ENCODE measurements at places on chromosomes 11 and 22.
A peak's percentile ranks its signal among the peaks of the same experiment; 100 is the strongest.

GRCh38 chr11:120134931-120135228 lies 3.0 kb downstream of the TRIM29 start:
- DNase-seq: no peak

DNA sequence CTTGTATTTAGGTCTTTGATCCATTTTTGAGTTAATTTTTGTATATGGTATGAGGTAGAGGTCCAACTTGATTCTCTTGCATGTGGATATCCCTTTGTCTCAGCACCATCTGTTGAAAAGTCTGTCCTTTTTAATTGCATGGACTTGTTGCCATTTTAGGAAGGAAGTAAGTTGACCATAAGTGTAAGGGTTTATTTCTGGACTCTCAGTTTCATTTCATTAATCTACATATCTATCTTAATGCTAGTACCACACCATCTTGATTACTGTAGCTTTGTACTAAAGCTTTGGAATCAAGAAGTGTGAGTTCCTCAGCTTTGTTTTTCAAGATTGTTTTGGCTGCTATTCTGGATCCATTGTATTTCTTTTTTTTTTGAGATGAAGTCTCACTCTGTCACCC lies 31.4 kb downstream of the CBL start:
- no peak for DNase-seq

GRCh38 chr11:78040691-78041379 lies 17.8 kb upstream of the KCTD14 start:
- no peak for DNase-seq

DNA sequence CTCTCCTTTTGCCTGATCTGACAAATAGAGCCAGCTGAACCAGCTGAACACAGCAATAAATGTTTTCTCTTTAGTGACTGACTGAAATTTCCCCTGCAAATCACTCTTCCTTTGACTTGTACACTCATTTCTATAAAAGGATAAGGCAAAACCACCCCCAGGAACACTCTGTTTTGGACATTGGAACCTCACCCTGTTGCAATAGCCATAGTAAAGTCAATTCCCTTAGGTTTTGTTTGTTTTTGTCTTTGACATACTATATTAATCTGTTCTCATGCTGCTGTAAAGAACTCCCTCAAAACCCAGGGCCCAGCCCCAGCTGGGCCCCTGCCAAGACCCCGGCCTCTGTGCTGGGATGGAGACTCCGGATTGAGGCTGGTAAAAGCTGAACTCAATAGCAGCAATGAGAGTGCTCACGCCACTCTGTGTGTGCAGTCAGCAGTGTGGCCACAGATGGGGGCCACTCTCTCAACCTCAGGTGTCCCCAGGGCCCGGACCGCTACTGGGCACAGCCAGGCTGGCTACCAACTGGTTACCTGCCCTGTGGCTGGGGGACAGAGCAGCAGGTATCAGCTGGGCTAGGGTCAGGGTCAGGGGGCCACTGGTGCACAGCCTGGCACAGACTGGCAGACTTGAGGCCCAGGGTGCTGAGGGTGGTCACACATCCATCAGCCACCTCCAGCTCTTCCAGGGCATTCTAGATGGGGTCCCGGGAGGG lies 597.4 kb downstream of the LUZP2 start:
- DNase-seq: no peak

GRCh38 chr11:95301474-95301873 lies 70.5 kb upstream of the SESN3 start:
- DNase-seq: no peak

- DNase-seq: no peak
Measured at GRCh38 chr11:134638796-134639430, 226.9 kb upstream of the B3GAT1 start.

DNA sequence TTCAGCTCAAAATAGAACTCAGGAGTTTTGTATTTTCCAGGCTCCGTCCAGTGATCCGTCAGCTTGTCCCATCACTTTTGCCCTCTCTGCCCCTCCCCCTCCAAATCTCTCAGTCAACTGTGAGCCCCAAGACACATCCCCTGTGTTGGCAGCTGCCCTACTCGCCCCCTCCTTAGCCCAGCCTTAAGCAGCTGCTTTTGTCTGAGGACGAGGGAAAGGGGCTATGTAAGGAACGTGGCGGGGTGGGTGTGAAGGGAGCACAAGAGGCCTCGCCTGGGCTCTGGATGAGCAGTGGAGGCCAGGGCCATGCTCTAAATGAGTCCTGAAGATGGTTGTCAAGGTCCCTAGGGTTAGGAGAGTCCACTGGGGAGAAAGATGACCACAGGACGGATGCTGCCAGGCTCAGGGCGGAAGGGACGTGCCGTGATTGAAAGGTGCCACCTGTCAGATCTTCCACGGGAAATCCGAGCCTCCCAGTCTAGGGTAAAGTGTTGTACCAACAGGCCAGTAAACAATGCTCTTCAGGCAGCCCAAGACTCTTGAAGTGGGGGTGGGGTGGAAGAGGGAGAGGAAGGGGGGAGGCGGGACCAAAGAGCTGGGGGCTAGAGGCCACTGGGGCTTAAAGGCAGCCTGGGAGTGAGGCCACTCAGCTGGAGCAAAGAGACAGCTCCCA lies at the start of gene SMTNL1:
Gene SMTNL1, plus strand, starts transcription at position 649 of the 673 bp plus-strand sequence. CDS start 5,048 bp downstream, outside the sequence.
- no peak for DNase-seq

DNA sequence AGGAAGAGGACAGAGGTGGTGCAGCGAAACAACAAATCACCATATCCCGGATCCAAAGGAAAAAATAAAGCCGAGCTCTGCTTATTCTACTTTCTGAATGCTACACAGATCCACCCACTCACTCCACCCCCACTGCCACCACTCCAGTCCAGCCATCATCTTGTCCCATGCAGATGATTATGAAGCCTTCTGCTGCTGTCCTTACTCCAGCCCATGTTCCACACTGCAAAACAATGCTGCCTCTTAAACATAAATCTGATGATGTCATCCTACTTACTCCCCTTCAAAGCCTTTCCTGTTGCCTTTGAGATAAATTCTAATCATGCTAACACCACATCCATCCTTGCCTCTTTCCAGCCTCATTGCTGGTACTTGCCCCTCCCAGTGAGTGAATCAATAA lies 6.5 kb upstream of the DRD2 start:
- DNase-seq: no peak

- DNase-seq: no peak
Measured at GRCh38 chr11:20238712-20239111, 78.4 kb upstream of the DBX1 start.

GRCh38 chr11:134538742-134539141 lies 126.7 kb upstream of the B3GAT1 start:
- no peak for DNase-seq

GRCh38 chr22:37162221-37163095 lies 12.7 kb upstream of the IL2RB start:
- peak; percentile 72 for DNase-seq

GRCh38 chr11:77287615-77288273 lies 13.7 kb downstream of the GDPD4 start:
- no peak for DNase-seq

DNA sequence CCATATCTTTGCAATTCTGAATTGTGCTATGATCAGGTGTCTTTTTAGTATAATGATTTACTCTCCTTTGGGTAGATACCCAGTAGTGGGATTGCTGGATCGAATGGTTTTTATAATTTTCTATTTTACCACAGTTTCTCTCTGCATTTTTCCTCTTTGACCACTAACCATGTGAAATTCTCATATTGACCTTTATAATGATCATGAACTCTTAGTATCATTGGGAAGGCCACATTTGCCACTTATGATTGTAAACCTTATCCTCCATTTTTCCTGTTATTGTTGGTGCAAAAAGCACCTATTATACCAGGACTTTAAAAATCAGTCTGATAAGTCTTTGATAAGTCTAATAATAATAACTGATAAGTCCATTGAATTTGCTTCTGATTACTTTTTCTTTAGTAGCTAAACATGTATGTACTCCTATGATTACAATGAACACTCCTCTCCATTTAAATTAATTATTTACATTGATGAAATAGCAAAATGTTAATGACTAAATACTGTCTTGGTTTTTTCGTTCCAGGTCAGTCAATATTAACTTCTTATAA lies 9.6 kb downstream of the NEAT1 start:
- DNase-seq: no peak

GRCh38 chr22:48838846-48839730 lies 988.6 kb downstream of the BRD1 start:
- no peak for DNase-seq

- no peak for DNase-seq
Measured at GRCh38 chr22:35684732-35685131, 32.9 kb upstream of the APOL5 start.

DNA sequence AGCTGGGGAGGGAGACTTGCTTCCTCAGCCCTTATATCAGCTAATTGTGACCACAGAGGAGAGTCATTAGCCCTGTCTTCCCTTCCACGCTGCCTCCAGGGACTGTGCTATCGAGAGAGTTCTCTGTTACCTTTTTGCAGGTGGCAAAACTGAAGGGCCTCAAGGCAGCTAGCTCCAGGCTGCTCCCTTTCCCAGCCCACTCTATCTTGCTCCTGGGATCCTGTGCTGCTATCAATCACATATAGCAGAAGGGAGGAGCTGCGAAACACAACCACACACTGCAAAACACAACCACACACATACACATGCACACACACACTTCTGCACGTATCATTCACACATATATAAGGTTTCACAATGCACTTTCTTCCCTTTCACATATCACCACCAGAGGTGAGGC lies 205.3 kb upstream of the MTNR1B start:
- no peak for DNase-seq

- DNase-seq: no peak
Measured at GRCh38 chr11:94924171-94924572, 49.2 kb downstream of the CWC15 start.

DNA sequence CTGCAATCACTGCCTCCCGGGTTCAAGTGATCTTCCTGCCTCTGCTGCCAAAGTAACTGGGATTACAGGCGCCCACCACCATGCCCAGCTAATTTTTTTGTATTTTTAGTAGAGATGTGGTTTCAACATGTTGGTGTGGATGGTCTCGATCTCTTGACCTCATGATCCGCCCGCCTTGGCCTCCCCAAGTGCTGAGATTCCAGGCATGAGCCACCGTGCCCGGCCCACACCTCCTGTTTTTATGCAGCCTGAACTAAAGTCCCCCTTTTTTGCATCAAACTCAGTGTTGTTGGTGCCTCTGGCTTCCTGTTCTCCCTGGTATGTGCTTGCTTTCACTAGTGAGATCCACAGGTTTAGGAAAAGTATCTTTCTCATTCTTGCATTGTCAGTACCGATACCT lies 4.2 kb downstream of the TBC1D22A start:
- no peak for DNase-seq

DNA sequence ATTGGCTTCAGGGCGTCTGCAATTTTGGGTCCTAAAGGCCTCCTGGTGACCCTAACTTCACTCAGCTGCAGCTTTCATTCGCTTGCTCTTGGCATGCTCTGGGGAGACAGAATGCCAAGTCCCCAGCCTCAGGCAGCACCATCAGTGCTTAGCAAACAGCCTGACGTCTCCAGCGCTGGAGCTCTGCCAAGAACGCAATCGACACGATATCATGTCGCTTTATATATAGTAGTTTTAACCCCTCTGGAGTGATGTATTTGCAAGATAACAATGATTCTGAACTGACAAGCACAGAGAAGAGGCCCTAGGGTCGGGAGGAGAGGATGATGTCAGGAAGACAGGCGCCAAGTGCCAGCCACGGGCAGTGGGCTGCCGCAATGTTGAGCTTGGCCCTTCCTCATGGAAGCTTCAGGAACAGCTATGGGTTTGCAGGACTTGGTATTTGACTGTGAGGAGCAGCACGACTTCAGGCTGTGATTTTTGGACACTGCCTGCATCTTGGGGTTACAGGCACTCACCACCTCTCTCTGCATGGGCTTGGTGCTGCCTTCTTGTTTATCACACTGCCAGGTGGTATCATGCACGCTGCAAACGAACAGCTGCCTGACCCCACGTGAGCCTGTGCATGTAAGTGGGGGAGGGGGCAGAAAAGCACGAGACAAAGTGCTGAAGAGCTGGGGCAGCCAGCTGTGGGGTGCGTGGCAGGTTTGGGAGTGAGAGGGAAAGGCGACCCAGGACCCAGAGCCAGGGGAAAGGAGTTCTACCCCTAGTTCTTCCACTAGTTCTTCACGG lies 26.1 kb downstream of the B3GAT1 start:
- DNase-seq: no peak

DNA sequence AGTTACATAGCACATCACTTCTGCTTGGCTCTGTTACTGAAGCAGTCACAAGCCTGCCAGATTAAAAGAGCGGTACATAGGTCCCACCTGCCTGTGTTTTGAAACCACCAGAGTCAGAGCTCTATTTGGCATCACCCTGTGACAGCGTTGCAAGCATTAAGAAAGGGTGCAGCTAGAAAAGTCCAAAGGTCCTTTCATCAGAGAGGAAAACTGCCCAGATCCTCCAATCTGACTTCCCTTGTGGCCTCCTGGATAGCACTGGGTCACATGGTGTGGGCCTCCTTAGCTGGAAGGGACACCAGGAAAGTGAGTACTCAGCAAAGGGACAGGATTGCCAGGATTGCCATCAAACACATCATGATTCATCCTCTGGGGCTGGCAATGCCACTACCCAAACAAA lies 22.9 kb downstream of the STX3 start:
- DNase-seq: no peak

DNA sequence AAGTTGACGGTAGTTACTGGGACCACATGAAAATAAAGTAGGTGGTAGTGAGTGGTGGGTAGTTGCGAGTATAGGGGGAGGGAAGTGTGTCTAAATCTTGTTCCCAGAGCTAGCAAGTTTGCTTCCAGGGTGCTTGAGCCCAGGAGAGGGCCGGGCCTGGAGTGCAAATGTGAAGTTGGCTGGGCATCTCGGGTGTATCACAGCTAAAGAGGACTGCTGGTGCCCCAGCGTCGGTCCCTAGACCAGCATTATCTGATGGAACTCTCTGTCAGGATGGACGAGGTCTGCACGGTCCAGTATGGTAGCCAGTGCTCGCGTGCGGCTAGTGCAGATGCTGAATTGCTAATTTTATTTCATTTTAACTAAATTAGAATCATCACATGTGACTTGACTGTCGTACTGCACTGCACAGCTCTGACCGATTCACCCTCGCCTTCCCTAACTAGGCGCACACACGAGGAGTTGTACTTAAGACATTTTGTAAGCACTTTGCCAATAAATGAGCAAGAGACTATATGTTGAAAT lies 75.4 kb downstream of the ARHGAP8 start:
- DNase-seq: no peak

DNA sequence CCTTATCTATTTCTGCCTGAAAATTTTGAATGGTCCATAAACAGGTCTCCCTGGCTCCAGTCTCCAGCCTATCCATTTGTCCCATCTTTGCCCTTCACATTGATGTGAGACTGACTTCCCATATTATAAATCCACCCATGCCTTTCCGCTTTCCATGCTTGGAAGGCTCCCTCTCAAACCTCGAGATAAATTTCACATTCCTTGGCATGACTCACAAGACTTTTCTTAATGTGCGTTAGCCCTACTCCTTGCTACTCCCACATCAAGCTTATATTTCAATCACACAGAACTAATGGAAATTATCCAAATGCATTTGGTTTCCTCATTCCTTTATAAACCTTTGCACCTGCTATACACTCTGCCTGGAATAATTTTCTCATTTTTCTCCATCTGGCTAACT lies 163.7 kb upstream of the NTM start:
- DNase-seq: no peak

DNA sequence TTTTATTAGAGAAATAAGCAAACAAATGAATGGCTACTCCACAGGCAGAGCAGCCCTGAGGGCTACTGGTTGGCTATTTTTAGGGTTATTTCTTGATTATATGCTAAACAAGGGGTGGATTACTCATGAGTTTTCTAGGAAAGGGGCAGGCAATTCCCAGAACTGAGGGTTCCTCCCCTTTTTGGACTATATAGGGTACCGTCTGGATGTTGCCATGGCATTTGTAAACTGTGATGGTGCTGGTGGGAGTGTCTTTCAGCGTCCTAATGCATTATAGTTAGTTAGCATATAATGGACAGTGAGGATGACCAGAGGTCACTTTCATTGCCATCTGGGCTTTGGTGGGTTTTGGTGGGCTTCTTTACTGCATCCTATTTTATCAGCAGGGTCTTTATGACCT lies 19.2 kb downstream of the SLC22A6 start:
- DNase-seq: no peak

All from stimulated activated CD4-positive, alpha-beta T cell treated with anti-CD3 and anti-CD28 coated beads, TNF-alpha, amount 100 ng/mL, for 48 hours (primary cell).